A549 treated with DMSO at 1 μM for 4 hours (cell line): ENCODE measurements at places on chromosomes 12 and 14. TPM values are rescaled to one million over a fixed set of nuclear protein-coding genes. Genes with fewer than 3 reads are reported as not detected.

Gene TAS2R46
- total RNA-seq, result 0.11 TPM in 1 of 5 replicates, not detected in the others

Gene PRB2
- not detected in 5 replicates for total RNA-seq

Gene HSPB8
- total RNA-seq, result 13.0 to 21.8 TPM (median 15.1 TPM) in 5 replicates

Gene KRT81
- total RNA-seq, result 2,993 to 3,705 TPM (median 3,273 TPM) in 5 replicates

Gene SELPLG
- 0.94 to 1.3 TPM (median 1.0 TPM) in 5 replicates for total RNA-seq

Gene TEX52
- not detected in 5 replicates for total RNA-seq
